ENCODE measurements at places on chromosomes 2 and 18.

GRCh38 chr2:202736826-202737225, 102.1 kb downstream of the FAM117B start:
- no peak for DNase-seq

GRCh38 chr2:181954538-181954883, 31.1 kb upstream of the PPP1R1C start:
- no peak for DNase-seq

DNA sequence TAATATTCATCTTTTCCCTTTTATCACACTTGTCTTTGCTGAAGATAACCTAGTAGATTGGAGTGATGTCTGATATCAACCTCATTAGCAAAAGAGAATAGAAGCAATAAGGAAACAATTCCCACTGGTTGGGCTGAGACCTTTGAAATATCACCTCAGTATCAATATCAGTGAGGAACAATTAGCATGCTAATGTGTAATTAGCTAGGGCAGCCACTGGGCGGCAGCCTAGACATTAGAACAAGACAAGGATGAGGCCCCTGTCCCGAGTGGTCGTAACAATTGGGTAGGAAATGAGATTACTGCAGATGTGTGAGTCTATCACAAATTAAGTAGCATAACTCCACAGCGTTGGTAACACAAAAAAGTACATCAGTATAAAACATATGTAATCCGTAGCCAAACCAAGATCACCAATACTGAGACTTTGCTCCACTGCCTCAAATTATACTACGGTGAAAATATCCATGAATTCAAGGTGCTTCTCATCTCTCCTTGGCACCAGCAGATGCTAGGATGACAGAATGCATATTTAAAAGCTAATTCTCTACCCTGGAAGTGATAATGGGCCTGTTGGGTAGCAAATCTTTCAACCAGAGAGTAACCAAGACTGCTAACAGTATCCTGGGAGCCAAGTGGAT, 99.1 kb downstream of the ALPK2 start:
- DNase-seq = peak; percentile 59

DNA sequence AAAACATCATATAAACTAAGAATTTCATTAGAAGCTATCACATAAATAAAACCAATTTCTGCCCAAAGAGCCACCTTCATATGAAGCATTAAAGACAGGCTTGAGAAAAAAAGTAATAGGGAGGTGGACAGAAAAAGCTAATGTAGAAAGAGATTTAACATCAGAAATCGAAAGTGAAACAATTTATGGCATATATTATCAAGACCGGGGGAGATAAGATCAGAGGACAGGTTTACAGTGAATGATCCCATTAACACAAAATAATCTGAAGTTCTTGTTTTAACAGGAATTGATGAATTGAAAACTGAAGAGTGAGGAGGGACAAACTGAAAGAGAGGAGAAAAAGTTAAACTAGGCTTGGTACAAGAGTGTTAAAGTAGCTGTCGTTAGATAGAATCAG, 786.3 kb upstream of the FSHR start:
- DNase-seq = peak; percentile 7

GRCh38 chr2:25279091-25279651, 62.6 kb downstream of the DNMT3A start:
- DNase-seq = peak; percentile 85
